T1000 (cell line): ENCODE measurements at places on chromosomes 2 and 18.

GRCh38 chr2:192948316-192948715 lies 753.6 kb upstream of the TMEFF2 start:
- DNase-seq: no peak

DNA sequence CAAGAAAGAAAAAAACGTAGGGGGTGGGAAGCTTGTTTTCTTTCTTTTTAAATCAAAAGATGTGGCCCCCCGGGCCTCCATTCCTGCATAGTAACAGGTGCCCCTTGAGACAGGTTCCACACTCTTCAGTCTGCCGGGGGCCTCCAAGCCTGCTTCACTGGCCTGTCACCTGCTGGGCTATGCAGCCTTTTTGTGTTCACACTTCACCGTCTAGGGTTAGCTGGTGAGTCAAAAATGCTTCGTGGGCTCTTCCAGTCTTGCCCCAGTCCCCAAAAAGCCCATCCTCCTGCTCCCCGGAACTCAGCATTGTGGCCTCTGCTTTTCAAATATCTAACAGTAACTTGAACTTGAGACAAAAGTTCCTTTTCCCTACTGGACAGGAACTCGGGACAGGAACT lies 67.9 kb downstream of the POLR1A start:
- no peak for DNase-seq

DNA sequence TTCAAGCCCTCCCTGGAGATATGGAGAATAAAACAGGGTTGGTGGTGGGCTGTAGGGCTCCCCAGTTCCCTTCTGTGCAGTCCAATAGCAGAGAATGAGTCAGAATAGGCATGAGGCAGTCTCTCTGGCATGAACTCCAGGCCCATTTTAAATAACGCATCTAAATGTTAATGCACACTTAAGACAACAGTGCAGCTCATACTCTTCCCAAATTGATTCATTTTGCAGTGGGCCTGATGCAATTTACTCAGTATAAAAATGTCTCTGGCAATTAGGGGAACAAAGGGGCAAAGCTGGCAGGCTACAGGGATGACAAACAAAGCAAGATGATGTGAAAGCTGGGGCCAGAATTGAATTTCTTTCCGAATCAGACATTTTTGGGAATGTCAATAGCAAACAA lies 402.8 kb downstream of the CLIP4 start:
- DNase-seq: no peak

GRCh38 chr2:160278879-160279177 lies 78.8 kb upstream of the ITGB6 start:
- DNase-seq: no peak

- DNase-seq: no peak
Measured at GRCh38 chr18:23556145-23556780, 30.0 kb downstream of the NPC1 start.

GRCh38 chr2:25482341-25482740 lies 140.6 kb upstream of the DNMT3A start:
- DNase-seq: no peak

DNA sequence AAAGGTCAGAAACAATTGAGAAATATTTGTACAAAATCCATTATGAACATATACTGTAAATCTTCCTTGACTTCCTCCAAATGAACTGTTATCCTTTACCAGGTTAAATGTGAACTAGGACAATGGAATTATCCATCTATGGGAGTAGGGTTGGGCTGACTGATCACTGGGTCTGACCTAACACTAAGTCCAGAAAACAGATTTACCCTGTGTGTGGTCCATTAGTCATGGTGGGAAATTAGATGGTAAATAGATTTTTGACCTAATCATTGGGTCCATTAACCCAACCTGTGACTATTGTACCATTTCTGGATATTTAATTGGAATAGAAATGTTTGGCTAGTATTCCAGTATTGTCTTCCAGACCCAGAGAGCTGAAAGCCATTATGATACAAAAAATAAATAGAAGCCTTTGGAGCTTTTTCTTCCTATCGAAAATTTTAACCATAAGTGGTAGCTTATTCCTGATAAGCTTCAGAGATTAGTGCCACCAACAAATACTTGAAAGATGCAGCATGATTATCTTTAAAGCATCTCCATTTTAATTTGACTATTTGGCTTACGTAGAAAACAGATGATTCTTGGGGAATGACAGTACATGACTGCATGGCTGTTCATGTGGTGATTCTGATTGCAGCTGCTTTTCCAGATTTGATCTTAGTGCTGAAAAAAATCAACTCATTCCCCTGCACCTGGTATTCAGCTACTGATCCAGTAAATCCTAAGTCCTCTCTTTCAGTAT lies 703.2 kb upstream of the FSHR start:
- no peak for DNase-seq

GRCh38 chr2:235026649-235027557 lies 75.1 kb downstream of the SH3BP4 start:
- peak; percentile 45 for DNase-seq

- DNase-seq: no peak
Measured at GRCh38 chr2:191786694-191787093, 60.2 kb downstream of the CAVIN2 start.

DNA sequence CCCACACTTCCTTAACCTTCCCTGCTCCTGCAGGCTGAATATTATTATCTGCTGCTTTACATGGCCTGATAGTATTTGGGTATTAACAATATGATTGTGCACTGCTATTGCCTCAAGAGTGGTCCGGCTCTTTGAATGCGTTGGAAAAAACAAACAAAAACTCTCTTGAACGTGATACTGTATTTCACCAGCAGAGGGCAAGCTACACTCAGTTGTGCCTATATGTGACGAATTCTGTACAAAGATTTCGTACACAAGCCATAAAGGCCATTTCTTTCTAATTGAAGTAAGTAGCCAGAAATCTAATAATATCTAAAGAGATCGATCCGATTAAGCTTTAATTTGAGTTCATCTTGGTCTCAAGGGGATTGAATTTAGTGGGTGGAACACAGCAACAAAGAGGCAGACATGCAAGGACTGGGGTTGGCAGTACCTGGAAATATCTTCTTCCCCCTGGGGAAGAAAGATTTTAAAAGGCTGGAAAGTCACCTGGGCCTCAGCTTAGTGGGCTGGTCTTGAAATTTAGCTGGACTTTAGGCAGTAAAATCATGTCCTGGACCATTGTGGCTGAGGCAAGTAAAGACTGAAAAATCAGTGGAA lies 49.3 kb upstream of the RAB6D start:
- peak; percentile 4 for DNase-seq

DNA sequence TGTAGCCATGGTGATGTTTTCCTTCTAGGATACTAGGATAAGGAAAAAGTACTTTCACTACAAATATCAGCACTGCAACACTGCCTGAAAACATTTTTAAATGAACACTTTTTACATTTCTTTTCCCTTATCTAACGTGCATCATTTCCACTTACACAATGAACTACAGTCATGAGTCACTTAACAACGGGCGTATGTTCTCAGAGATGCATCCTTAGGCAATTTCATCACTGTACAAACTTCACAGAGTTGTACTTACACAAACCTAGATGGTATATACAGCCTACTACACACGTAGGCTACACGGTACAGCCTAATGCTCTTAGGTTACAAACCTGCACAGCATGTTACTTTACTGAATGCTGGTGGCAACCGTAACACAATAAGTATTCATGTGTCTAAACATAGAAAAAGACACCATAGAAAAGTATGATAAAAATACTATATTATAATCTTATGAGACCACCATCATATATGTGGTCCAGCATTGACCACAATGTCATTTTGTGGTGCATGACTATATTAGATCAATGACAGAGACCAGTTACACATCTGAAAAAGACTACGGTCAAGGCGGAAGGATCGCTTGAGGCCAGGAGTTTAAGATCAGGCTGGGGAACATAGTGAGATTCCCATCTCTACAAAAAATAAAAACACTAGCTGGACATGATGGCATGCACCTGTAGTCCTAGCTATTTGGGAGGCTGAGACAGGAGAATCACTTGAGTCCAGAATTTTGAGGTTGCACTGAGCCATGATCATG lies 39.8 kb downstream of the WDR33 start:
- DNase-seq: no peak

DNA sequence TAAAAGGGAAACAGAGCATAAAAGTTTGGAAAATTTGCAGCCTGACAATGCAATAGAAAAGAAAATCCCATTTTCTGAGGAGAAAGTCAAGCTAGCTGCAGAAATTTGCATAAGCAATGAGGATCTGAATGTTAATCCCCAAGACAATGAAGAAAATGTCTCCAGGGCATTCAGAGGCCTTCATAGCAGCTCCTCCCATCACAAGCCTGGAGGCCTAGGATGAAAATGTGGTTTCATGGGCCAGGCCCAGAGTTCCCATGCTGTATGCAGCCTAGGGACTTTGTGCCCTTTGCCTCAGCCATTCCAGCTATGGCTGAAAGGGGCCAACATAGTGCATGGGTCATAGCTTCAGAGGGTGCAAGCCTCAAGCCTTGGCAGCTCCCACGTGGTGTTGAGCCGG lies 10.3 kb upstream of the SCN1A start:
- DNase-seq: no peak

GRCh38 chr18:61164321-61164720 lies 168.9 kb upstream of the CDH20 start:
- no peak for DNase-seq

GRCh38 chr2:238081561-238081960 lies 18.6 kb upstream of the ESPNL start:
- DNase-seq: no peak

DNA sequence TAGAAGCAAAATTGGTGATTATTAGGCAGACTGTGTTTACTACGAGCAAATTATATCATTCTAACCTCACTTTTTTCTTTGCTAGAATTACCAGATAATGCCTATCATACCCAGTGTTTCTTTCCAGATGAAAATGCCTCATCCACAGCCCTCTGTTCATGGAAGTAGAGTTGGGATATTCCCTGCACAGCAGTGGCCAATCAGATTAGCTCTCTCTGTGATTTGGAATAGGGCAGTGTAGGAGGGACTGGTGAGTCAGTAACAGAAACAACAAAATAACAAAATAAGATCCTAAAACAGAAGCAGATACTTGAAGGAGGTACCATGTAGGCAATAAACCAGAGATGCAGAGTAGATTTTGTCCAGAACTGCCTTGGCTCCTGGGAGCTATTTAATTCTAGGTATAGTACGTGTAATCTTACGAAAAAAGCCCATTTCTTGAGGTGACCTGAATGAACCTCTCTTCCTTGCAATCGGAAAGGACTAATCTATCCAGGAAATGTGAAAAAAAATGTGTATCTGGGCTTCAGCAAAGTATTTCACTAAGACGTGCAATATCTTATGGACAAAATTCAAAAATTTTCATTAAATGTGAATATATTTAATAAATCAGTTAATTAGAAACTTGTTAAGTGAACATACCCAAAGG lies 18.4 kb upstream of the TMEM17 start:
- DNase-seq: no peak

DNA sequence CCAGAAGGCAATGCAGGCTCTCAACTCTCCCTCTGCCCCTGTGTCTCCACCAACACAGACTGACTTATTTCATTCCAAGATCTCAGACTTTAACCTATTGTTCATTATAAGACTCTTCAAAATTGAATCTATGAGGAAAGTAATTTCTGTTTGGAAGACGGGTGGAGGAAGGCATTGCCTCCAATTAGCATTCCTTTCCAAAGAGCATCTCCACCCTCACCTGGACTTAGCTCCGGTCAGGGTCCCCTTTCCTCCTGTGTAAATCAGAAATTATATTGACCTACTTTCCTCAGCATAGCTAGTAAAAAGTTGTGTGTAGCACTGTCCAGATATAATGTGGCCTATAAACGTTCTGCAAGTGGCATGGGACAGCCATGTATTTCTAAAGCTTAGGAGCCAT lies 230.4 kb upstream of the ACVR2A start:
- no peak for DNase-seq

DNA sequence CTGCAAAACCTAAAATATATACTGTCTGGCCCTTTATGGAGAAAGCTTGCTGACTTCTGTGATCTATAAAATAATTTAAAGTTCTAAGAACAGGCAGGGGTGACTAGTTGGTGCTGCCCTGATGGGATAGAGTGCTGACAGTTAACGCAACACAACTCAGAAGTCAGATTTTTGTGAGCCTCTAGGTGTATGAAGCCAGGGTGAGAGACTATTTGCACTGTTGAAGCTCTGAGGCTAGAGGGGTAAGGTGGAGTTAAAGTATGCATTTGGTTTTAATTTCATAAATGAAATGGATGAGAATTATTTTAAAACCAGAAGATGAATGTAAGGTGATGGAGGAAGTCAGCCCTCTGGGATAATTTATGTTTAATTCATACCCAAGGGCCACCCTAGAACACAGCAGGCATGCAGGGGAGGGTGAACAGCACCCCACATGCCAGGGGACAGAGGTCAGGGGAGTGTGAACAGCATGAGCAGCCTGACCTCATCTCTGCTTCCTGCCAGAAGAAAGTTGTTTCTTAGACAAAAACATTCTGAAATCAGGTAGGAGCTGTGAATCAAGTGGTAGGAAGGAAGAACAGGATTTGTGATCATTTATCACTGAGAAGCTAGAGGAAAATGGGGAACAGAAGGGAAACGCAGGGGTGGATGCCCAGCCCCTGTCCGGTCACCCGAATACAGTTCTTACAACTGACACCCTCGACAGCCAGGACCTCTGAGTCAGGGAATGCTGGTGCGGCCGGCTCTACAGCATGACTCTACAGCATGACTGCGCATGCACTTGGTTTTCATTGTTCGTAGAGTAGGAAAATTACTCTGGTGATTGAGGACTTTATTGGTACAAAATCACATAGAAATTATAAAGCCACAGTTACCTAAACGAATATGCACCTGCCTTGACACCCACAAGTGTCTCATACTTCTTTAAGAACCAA lies 93.1 kb downstream of the MBP start:
- no peak for DNase-seq

DNA sequence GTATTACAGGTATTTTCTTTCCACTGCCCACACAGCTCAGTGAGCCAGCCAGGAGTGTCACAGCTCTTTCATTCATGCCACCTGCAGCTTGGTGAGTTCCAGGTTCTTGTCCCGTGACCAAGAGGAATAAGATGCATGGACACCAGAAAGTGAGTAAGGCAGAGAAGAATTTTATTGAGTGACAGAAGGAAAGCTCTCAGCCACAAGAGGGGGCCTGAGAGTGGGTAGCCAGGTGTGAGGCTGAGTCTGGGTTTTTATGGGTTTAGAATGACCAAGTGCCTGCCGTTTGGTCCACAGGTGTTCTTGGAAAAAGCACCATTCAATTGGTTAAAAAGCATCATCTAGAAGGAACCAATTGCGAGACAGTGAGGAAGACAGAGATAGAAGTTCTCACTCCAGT lies 1097.1 kb upstream of the SLC39A10 start:
- DNase-seq: no peak

GRCh38 chr2:31233231-31233630 lies 721 bp upstream of the EHD3 start:
- no peak for DNase-seq

- DNase-seq: no peak
Measured at GRCh38 chr2:224031358-224031970, 7.6 kb downstream of the SERPINE2 start.

GRCh38 chr2:136783856-136784255 lies 18.5 kb downstream of the THSD7B start:
- DNase-seq: no peak

DNA sequence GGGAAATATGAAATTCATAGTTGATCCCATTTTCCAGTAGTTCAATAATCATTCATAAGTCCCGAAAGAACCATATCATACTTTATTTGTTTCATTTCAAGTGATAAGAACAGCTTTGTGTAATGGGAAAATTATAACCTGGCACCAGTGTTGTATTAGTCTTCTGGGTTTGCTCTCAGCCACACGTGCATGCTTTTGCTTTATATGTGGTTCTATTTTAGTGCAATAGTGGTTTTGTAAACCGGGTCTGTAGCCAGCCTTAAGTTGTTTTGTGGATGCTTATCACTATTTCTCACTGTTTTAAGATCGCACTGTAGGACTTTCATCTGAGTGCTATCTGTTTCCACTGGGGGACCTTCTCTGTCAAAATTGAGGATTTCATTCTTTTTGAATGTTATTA lies 203.8 kb downstream of the PTPRM start:
- no peak for DNase-seq
